Right cardiac atrium (tissue), 5 donors: ENCODE measurements at places on chromosomes 5 and 9. TPM values are rescaled to one million over a fixed set of nuclear protein-coding genes. Genes with fewer than 3 reads are reported as not detected.
A peak's percentile ranks its signal among the peaks of the same experiment; 100 is the strongest.

The SEMA5A gene
- total RNA-seq = 23.2 TPM

The NR3C1 gene
- total RNA-seq = 66.5 TPM

The KCNIP1 gene
- total RNA-seq = not detected

The ECPAS gene
- total RNA-seq = 91.0 TPM

The ARHGEF37 gene
- 23.0 TPM for total RNA-seq

The ELOVL7 gene
- 0.34 TPM for total RNA-seq

The CARTPT gene
- total RNA-seq = not detected

The CCDC171 gene
- 1.9 TPM for total RNA-seq

The PCDH12 gene
- 7.1 TPM for total RNA-seq

The BRD3 gene
- total RNA-seq = 37.3 TPM

The COL27A1 gene
- total RNA-seq = 8.4 TPM

- no peak for DNase-seq
Measured at GRCh38 chr9:15738011-15738410, 185.2 kb downstream of the CCDC171 start.

- no peak for DNase-seq
Measured at GRCh38 chr5:27234916-27235315, 196.5 kb upstream of the CDH9 start.

- no peak for DNase-seq
Measured at GRCh38 chr5:76579166-76579937, 43.9 kb downstream of the F2RL2 start.

DNA sequence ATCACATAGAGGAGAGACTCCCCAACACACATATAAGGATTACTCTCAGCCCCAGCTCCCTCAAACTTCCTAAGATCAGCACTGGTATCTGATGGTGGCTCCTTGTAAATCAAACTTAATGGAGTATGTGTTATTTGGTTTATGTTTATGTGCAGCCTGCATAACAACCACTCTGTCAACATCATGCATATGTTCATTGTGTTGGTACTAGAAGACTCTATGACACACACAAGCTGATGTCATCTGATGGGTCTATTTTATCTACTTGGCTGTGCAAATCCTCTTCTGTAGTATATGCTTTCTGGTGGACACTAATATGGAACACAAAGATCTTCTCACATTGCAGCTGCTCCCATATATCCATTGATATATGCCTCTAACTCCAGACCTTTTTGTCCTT, 134.0 kb upstream of the FAM174A start:
- DNase-seq = no peak

GRCh38 chr5:84364043-84364442, 20.6 kb downstream of the EDIL3 start:
- no peak for DNase-seq

GRCh38 chr5:31853398-31854135, 214.6 kb downstream of the PDZD2 start:
- no peak for DNase-seq

DNA sequence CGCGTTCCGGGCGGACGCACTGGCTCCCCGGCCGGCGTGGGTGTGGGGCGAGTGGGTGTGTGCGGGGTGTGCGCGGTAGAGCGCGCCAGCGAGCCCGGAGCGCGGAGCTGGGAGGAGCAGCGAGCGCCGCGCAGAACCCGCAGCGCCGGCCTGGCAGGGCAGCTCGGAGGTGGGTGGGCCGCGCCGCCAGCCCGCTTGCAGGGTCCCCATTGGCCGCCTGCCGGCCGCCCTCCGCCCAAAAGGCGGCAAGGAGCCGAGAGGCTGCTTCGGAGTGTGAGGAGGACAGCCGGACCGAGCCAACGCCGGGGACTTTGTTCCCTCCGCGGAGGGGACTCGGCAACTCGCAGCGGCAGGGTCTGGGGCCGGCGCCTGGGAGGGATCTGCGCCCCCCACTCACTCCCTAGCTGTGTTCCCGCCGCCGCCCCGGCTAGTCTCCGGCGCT, at the start of gene DAPK1:
Gene DAPK1 (plus strand): TSS at position 264 of the 442 bp plus-strand sequence. CDS start 1,211 bp downstream, outside the sequence.
- peak; percentile 83 for DNase-seq

DNA sequence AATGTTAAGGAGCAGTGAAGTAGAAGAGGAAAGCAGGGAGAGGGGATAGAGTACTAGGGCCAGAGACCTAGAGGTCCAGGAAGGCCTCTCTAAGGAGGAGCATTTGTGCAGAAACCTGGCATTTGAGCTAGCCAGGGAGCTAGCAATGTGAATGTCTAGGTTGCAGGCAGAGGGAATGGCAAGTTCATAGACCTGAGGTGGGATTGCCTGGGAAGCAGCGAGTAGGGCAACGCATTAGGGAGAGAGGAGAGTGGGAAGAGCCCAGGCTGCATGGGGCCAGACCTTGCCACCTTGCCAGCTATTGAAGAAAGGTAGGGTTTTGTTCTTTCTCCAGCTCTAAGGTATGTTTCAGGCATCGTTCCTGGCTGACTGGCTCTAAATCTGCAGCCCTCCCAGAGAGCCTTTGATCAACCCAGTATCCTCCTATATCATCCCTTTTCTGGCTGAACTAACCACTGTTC, 54.0 kb downstream of the SLC22A5 start:
- no peak for DNase-seq

GRCh38 chr5:78008356-78008967, 232.3 kb upstream of the TBCA start:
- no peak for DNase-seq

- peak; percentile 63 for DNase-seq
Measured at GRCh38 chr5:67267512-67268216, 71.1 kb upstream of the CD180 start.

GRCh38 chr5:138654281-138654867, 79.2 kb upstream of the HSPA9 start:
- DNase-seq = no peak

- no peak for DNase-seq
Measured at GRCh38 chr9:20325008-20325407, 297.3 kb downstream of the MLLT3 start.

- no peak for DNase-seq
Measured at GRCh38 chr5:163910226-163910625, 404.8 kb downstream of the MAT2B start.

DNA sequence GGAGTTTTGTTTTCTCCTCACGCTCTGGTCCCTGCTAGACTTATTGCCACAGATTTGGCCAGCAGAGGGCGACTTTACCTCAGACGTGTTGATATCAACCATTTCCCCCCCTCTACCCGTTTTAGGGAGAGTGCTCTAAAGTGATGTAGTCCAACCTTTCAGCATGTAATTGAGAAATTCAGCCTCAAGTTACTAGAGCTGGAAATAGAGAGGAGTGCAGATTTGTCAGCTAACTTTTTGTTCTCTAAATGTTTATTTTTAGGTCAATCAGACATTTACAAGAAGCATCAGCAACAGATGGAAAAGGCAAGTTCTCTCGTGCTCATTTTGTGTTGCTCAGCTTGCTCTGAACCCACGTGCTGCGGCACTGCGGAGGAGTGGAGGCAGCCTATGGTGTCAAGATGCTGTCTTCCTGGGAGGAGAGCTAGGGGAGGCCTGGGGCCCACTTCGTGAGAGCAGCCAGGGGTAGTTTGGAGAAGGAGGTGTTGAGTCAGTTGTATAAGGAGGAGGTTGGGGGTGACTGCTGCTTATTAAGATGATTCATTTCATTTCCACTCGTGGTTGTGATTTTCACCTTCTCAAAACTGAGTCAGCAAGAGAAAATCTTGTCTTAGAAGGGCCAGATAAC, 53.6 kb downstream of the GPR107 start:
- DNase-seq = peak; percentile 95

DNA sequence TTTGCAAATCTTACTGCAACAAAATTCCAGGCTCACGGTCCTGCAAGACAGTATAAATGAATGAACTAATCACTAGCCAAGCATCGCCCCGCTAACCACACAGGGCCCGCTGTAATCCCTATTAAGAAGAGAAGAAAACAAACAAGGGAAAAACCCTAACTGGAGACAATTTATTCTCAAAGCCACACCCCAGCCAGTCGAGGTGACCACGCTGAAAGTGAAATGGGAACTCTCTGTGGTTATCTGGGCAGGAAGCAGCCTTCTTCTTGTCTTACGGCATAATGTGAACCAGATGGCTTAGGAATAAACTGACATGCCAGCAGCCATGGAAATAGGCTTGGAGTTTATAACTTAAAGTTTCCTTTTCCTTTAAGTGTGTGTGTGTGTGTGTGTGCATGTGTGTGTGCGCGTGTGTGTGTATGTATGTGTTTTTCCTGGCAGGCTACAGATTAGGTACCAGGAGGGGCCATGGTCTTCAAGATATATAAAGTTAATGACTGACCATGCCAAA, 120.2 kb downstream of the SEMA6A start:
- peak; percentile 62 for DNase-seq

- peak; percentile 31 for DNase-seq
Measured at GRCh38 chr9:12813960-12814876, 39.4 kb downstream of the LURAP1L start.

- no peak for DNase-seq
Measured at GRCh38 chr5:147949711-147950573, 43.6 kb upstream of the C5orf46 start.
